ENCODE measurements at places on chromosomes 1 and 21.

DNA sequence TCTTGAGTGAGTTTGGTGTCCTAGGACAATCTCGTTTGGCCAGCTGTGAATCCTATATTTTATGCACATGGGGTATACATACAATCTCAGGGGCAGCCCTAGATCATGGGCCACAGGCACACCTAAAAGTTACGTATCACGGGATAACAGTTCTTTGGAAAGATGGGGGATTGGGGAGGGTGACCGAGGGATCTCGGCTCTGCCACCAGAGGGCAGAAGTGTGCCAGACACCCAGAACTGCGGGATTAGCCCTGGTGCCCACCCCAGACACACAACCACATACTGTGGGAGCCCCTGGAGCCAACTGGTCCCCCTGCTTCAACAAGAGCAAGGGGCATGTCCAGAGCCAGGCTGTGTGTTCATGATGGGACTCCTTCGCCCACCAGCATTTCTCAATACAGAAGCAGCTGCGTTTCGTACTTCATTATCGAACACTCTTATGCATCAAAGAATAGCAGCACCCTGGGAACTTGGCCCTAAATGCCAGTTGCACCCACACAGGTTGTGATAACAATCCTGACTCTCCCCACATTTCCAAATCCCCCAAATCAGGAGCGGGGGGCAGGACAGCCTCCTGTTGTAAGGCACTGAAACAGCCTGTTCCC is 37.4 kb downstream of the TMCO4 start:
- no peak for DNase-seq

GRCh38 chr1:92957030-92957734 is 4.1 kb downstream of the DIPK1A start:
- DNase-seq, result no peak

GRCh38 chr1:81547261-81547911 is 253.3 kb upstream of the ADGRL2 start:
- DNase-seq, result no peak

DNA sequence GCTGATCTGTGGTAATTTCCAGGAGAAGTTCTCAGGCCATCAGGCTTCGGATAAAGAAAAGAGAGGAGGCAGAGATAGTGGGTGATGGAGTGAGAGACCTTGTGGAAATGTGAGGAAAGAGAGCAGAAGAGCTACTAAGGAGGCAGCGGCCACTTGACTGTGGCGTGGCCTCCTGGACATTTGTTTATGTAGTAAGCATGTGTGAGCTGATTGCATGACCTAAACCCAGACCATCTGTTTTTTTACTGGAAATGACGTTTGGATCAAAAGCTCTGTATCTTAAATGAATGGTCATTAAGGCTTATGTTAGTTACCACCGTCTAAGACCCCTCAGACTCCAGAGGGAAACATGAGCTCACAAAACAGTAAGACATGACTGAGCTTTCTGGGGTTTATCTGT is 13.6 kb downstream of the ATP1B1 start:
- no peak for DNase-seq

DNA sequence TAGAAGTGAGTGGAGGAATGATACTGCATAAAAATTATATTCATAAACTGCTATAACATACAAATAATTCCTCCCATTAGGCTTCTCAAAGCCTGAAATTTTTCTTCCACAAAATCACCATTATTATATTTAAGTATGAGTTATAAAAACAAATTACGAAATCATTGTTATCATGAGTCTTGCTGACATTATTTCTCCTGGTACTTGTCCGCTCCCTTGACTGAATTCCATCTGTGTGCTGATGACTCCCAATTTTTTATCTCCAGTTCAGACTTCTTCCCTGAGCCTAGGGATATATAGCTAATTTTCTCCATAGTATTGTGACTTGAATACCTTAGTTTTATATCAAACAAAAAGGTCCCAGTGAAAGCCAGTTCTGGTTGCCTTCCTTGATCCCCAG is 268.2 kb downstream of the HMCN1 start:
- no peak for DNase-seq

- DNase-seq, result no peak
Measured at GRCh38 chr21:45151445-45152160, 77.2 kb downstream of the ADARB1 start.

DNA sequence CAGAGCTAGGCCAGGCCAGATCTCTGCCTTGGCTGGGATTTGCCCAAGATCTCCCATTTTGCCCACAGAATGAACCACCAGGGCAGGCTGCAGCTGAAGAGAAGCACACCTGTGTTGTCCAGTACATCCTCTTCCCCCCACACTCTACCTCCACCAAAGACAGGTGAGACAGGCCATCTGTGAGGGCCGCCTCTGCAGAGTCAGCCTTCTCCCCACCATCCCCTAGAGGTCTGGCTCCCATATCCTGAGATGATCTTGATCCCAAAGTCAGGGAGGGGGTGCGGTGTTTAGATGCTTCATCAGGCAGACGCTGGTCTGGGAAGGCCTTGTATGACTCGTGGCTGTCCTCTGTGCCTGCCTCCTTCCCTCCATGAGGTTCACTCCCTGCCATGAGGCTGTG is 28.7 kb downstream of the HYI start:
- DNase-seq, result no peak

GRCh38 chr1:76410499-76410898 is 336.0 kb downstream of the ST6GALNAC3 start:
- no peak for DNase-seq

- DNase-seq, result no peak
Measured at GRCh38 chr1:2009101-2010053, 5.8 kb upstream of the CFAP74 start.

DNA sequence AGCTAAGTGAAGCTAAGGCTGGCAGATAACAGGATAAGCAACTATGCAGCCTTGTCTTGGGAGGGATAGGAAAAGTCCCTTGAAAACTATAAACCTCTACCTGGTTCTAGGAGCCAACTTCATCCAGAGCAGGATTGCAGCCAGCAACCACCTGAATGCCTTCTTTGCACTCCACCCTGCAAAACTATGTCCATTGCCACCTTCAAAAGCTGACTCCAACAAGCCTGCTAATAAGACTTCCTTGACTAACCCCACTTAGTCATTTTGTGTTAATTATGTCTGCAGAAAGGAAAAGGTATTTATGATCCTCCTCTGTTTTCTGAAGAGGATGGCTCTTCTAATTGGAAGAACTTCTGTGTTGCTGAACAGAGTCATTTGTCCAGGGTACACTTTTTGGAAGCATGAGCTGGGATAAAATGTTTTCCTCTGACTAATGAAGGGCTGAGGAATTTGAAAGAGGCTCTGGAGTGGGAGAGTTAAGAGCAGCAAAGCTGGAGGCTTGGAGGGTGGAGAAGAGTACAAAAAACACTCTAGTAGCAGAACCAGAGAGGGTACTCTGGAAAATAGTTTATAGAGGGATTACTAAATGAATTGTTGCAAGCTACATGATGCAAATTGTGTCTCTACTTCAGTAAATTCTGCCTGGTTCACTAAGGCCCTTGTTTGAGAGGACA is 9.6 kb upstream of the RIMKLA start:
- no peak for DNase-seq

DNA sequence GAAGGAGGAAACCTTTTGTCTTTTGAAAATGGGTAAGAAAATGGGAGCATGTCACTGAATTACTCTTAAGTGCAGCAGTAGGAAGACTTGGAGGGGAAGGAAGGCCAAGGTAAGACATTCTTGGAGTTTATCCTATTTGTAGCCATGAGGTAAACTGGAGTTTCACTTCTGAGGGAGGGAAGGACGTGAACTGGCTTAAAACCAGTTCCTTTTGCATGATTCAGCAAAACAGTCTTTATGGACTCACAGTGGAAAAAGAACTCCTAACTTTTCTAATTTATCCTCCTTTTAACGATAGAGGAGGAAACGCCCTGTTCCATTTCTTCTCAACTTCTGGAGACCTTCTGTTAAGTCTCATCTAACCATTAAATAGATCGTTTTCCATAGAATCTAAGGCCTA is 2.5 kb downstream of the PRDX6 start:
- DNase-seq, result no peak

- DNase-seq, result no peak
Measured at GRCh38 chr1:2286923-2287322, 58.8 kb downstream of the SKI start.

GRCh38 chr1:51217101-51217500 is 19.0 kb upstream of the RNF11 start:
- no peak for DNase-seq

DNA sequence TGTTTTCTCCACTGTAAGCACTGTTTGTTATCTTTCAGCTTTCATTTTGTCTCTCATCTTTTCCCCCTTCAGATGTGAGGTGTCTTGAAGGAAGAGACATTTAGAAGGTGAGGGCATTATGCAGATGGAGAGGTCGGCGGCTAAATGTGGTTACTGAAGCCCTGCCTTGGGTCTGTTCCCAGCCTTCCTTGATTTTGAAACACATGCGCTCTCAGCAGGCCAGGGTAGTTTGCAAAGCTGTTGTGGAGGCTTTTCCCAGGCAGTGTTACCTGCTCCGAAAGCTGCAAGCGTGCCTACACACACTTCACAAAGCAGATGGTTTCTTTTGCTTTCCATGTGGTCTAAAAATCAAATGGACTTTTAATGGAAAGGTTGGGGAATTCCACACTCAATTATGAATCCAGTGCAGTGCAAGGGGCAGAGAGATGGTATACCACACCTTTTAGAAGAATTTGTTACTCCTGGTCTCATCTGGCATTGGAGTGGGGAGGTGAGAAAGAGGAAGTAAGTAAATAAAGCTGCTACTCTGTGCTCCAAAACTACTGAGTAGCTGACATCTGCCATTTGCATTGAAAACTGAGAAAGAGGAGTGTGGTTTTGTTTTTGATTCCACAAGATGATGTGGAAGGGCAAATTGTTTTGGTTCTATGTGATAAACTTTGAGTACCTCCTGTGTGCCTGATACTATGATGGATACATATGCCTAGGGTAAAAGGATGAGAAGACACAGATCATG is 91.9 kb downstream of the NFIA start:
- no peak for DNase-seq

GRCh38 chr1:225319871-225320270 is 108.0 kb downstream of the LBR start:
- no peak for DNase-seq

GRCh38 chr1:204251286-204251685 is 37.5 kb upstream of the GOLT1A start:
- no peak for DNase-seq

DNA sequence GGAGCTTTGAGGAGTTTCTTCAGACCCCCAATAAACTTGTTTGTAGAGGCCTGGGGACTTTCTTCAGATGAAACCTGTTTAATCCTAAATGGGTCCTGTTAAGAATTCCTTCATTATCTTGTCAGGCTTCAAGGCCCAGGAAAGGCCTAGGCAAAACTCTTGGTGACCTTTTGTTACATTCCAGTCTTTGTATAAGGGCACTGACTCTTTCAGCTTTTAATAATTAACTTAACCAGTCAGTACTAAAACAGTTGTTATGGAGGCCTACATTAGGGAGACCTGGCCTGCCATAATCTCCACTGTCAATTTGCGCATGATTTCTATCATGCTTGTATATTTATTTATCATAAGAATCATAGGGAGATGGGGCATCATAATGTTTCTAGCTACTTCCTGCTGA is 110.2 kb downstream of the FCRL5 start:
- no peak for DNase-seq

- no peak for DNase-seq
Measured at GRCh38 chr1:221994939-221995338, 253.1 kb upstream of the DUSP10 start.

- DNase-seq, result no peak
Measured at GRCh38 chr21:18382141-18382540, 21.4 kb downstream of the TMPRSS15 start.

- DNase-seq, result no peak
Measured at GRCh38 chr1:30845904-30846290, 62.7 kb downstream of the SDC3 start.

DNA sequence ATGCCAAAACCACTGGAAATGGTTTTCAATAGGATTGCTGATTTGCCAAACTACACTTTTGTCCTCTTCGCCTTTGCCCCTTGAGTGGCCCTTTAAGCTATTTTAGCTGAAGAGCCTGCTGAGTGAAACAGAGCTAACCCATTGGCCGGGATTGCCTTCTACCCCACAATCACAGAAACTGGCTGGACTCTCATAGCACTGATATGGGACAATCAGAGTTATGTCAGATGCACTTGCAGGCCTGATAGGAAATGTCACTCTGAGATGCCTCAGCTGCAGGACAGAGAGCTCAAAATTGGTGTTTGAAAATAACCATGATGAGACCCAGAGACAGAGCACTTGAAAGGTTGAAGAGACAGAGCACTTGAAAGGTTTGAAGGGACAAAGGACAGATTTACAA is 354.4 kb downstream of the BRINP2 start:
- no peak for DNase-seq

DNA sequence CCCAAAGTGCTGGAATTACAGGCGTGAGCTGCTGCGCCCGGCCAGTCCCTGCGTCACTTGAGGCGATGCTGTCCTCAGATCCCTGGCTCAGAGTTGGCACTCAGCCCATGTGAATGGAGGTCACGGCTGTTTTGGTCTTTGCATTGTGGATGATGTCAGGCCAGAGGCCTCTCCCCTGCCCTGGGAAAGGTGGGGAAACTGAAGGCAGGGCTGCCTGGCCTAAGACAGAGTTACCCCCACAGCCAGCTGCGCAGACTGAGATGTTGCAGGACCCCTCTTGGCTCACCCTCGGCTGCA is 821 bp downstream of the MASP2 start:
- no peak for DNase-seq

DNA sequence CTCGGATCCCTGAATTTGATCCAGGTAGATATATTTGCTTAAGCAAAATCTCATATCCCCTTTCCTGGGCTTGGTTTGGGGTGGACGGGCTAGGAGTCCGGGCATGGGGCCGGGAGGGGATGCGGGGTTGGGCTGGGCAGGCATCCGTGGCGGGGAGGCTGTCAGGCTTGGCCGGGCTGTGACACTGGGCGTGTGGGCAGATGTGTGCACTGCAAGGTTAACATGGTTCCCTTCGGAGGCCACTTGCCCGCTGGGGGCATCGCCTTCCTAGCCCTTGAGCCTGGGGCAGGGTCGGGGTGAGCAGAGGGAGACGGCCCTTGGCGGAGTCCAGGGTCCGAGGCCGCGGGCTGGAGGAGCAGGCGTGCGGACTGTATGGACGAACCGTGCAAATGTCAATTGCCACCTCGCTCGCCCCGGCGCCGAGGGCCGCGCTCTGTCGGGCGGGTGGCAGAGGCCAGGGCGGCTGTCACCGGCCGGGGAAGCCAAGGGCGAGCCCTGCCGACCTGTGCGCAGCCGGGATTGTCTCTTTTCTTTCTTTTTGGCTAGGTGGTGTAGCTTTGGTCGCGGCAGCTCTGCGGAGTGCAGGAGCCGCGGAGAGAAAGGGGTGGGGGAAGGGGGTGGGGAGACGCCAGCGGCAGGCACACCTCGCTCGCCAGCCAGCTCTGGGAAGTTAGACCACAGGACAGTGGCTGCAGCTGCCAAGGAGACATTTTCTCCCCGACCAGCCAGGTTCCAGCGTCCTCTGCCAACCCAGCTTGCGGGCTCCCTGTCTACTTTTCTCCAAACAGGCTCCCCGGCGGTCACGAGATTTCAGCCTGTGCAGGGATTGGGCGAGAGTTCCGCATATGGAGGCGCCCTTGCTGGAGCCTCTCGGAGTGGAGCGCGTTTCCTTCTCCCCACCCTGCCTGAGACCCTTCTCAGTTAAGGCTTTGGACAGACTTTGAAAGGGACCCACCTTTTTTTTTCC is 1.3 kb downstream of the RCOR3 start:
- DNase-seq, result peak; percentile 21

GRCh38 chr1:107791348-107791747 is 173.6 kb downstream of the VAV3 start:
- no peak for DNase-seq
